ENCODE measurements at places on chromosomes 12 and 14.

GRCh38 chr12:107931761-107932160 is 157.3 kb downstream of the ASCL4 start:
- no peak for DNase-seq

DNA sequence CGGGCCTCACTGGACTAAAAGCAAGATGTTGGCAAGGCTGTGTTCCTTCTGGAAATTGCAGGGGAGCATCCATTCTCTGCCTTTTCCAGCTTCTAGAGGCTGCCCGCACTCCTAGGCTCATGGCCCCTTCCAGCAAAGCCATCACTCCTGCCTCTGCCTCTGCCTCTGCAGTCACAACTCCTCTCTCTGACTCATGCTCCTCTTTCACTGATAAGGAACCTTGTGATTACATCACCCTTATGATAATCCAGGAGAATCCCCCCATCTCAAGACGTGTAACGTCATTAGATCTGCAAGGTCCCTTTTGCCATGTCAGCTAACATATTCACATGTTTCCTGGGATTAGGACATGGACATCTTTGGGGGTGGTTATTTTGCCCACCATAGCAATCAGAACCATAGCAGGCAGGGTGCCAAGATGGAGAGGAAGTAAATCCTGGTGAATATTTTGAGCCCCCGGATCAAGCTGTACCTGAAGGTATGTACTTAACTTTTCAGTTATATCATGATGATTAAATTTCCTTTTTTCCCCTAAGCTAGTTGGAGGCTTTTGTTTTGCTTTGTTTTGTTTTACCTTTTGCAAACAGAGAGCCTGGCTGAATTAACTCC is 123.6 kb downstream of the SCARB1 start:
- no peak for DNase-seq

DNA sequence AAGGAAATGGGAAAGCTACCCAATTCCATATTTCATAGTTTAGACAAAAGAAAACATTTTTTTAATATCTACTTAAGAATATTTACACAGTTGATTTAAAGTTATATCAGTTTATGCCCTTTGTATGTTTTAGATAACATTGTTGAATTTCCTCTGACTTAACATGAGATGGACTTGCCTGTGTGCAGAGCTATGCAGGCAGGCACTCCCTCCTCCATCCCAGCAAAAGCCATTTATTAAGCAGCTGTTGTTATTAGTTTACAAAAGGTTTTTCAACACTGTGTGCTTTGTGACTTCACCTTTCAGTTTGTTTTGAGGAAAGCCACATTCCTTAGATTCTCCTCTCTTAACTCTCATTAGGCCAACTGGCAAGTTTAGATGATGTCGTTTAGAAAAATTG is 337.5 kb upstream of the PDE3A start:
- DNase-seq: no peak

DNA sequence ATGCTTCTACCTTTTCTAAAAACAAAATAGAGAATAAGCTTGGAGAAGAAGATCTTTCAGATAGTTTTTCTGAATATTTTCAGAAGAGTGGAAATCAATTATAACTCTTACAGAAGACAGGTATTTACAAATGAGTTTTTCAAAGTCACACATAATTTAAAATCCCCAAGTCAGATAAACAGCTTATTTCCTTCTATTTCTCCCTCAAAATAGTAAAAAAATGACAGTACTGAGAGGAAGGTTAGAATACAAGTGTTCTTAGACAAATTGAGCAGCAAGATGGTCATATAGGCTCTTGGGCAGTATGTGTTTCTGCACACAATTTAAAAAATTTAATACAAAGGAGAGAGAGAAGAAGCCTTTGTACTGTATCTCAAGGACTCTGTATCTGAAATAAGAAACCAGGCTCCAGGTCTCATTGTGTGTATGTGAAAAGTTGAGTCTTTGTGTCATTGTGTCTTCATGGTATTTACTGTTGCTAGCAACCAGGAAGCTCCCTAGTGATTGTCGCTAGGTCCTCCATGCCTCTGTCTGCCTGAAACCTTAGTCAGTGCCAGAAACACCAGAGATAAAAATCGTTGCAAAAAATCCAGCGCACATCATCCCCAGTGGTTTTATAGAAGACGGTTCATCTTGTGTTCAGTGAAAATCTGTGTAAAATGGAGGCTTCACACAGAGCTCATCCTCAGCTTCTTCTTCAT is 12.9 kb upstream of the TUBA1A start:
- peak; percentile 76 for DNase-seq

DNA sequence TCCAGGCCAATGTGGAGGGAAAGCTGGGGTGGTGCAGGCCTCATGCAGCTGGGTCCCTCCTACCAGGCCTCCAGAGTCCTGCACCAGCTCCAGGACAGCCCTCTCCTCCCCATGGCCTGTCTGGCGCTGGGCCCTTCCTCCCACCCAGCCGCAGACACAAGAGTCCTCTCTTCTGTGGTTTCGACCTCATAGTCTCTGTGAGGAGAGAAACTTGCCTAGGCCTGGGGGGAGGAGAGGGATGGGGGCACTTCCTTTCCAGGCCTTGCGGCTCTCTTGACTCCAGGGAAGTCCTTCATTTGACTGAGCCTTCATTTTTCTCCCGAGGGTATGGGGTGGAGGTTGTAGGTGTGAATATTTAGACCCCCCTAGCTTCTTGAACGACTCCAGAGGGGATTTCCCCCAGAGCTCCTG is 2.3 kb downstream of the MMP14 start:
- no peak for DNase-seq

GRCh38 chr14:101865288-101865687 is 99.1 kb upstream of the DYNC1H1 start:
- DNase-seq: no peak

DNA sequence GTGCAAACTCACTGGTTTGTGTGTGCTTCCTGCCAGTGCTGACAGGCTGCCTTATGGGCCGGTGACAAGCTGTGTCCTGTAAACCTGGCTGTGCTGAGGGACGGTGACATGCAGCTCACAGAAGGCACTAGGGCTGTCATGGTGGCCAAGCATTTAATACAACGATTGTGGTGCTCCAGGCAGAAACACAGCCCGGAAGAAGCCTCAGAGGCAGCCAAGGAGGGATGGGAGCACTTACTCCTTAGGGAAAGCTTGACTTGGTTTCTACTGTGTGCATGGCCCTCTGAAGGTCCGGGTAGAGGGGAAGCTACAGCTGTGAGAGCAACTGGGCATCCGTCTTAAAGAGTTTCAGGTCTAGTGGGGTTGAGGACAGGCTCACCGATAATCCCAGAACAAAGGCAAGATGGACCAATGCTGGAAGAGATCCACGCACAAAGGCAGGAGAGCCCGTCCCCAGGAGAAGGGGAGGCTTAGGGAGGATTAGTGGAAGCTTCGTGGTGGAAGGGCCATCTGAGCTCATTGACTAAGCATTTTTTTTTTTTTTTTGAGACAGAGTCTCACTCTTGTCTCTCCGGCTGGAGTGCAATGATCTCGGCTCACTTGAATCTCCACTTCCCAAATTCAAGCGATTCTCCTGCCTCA is 10.7 kb upstream of the MCRS1 start:
- no peak for DNase-seq

DNA sequence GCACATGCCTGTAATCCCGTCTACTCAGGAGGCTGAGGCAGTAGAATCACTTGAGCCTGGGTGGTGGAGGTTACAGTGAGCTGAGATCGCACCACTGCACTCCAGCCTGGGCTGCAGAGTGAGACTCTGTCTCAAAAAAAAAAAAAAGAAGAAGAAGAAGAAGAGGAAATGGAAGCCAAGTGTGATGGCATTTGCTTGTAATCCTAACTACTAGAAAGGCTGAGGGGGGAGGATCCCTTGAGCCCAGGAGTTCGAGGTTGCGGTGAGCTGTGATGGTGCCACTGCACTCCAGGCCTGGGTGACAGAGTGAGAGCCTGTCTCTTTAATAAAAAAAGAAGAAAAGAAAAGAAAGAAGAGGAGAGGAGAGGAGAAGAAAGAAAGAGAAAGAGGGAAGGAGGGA is 52.1 kb downstream of the LGMN start:
- DNase-seq: no peak

GRCh38 chr12:64915242-64915641 is 90.8 kb downstream of the TBC1D30 start:
- DNase-seq: no peak

GRCh38 chr12:44246482-44247105 is 410.7 kb downstream of the TMEM117 start:
- DNase-seq: no peak

DNA sequence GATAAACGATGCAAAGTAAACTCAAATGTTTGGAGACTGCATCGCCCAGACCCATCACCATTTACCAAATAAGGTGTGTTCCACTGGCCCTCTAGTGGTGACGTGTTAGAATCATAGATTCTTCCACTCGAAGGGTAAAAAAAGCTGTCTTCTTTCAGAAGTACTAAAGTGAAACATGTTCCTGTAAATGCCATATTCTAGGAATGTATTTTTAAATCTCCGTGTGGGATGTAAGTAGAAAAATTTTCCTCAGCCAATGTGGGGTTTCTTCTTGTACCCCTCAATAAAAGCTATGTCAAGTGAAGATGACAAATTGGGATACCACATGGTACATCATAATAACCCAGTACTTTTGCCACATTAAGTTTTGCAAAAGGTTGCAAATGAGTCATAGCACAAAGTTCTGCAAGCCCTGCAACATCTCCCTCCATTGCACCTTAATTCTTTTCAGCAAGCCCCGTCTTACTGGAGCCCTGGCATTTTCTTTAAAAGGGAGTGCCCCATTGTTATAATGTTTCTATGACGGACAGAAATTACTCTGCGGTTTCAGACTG is 100.8 kb downstream of the CCER1 start:
- DNase-seq: peak; percentile 64

- no peak for DNase-seq
Observed at GRCh38 chr12:94867066-94867855, 136.2 kb downstream of the NDUFA12 start.

DNA sequence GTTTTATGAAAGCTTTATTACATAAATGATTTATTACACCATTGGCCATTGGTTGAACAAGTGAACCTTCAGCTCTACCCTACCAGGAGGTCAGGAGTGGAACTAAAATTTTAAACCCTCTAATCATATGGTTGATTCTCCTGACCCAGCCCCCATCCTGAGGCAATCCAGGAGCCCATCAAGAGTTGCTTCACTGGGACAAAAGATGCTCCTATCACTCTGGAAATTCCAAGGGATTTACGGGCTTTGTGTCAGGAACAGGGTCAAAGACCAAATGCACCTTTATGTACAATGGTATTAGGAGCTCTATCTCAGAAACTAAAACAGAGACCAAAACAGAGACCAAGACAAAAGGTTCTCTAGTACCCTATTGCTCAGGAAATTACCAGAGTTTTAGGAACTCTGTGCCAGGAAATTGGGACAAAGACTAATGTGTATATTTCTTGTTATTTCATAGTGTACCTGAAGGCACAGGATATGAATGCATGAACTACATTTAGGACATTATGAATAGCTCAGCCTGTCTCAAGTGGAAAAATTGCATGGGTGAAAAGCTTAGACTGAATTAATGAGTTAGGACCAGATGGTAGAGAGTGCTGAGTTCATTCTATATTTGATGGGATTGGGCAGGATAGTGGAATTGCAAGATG is 171.7 kb upstream of the FLRT2 start:
- DNase-seq: no peak

DNA sequence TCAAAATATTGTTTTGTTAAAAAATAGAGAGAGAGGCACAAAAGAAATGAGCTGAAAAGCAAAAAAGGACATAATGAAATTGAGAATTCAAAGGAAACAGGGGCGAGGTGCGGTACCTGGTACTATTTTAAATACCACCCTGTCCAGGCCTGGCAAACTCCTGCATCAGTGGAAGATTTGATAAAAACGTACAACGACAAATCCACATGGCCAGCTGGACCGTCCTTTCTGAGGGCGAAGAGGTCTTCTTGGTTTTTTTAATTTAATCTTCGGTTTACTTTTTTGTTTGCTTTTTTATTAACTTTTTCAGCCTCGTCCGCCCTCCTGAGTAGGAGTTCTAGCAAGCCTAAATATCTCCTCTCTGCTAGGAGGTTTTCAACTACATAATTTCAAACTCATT is 11.9 kb downstream of the BCL11B start:
- no peak for DNase-seq

DNA sequence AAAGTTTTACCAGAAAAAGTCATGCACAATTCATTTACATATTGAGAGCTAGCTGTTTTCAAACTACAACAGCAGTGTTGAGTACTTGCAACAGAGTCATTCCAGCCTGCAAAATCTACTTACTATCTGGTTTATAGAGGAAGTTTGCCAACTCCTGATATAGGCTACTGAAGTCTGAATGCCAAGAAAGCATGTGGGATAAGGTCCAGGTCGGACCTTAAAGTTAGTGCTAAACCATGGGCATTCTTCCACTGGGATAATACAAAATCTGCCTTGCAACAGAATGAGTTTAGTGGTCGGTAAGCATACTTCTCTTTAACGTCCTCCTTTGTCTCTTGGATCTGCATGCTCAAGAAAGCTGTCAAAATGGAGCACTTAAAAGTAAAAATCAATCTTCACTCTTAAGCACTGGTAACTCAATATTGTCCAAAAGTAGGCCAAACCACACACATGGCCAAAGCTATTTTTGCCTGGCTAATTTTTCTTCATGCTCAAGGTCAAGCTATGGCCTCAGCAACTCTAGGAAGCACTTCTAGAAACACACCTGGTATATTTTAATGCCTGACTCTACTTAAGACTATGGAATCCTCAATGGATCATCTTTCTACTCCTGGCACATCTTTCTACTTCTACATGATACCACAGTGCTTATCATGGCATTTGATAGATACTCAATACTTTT is 364.9 kb upstream of the KITLG start:
- DNase-seq: no peak

- peak; percentile 14 for DNase-seq
Observed at GRCh38 chr14:72948481-72949138, 22.3 kb downstream of the DCAF4 start.

DNA sequence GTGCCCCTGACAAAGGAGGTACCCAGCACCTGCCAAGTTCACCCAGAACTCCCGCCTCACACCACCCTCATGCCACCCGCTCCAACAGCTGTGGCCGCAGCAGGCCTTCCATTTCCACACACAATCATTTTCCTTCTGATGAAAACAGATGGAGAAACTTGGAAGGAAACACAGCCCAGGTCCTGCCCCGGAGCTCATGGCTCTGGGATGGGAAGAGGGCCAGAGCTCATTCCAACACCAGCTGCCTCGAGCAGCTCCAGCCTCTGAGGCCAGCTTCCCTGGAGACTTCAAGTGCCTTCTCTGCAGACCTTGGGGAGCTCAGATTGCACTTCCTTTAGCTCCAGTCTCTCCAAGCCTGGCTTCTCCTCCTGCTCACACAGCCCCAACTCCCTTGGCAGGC is 55.1 kb upstream of the CMKLR1 start:
- DNase-seq: no peak

GRCh38 chr14:104972301-104973134 is 5.7 kb downstream of the AHNAK2 start:
- no peak for DNase-seq

DNA sequence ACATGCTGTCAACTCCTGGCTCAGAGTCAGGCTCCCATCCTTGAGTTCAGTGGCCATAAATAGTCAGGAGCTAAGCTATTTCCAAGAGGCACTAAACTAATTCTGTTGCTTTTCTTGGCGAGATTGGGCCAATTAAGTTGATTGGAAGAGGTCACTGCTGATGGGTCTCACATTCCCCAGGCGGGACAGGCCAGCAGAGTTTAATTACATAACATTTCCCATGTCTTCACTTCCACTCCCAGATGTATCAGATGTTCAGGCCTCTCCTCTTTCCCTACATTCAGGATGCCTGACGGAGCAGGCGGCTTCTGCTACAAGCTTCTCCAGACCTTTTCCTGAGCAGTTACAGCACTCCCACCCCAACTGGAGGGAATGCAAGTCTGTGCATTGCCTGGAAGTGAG is 5.3 kb downstream of the NTF3 start:
- no peak for DNase-seq

GRCh38 chr12:114287821-114288525 is 118.0 kb downstream of the TBX5 start:
- no peak for DNase-seq

GRCh38 chr12:118986050-118986449 is 4.7 kb downstream of the SRRM4 start:
- no peak for DNase-seq
